ENCODE measurements at places on chromosomes 1 and 21.

GRCh38 chr1:27451343-27451742, 38.6 kb downstream of the WASF2 start:
- no peak for DNase-seq

- DNase-seq = no peak
These were observed 64.7 kb upstream of the KCNE2 start for GRCh38 chr21:34299168-34299539.

- peak; percentile 67 for DNase-seq
These were observed 721 bp downstream of the PBXIP1 start for GRCh38 chr1:154955039-154955717.

- DNase-seq = no peak
These were observed 3.7 kb downstream of the ADAMTS4 start for GRCh38 chr1:161195171-161195570.

DNA sequence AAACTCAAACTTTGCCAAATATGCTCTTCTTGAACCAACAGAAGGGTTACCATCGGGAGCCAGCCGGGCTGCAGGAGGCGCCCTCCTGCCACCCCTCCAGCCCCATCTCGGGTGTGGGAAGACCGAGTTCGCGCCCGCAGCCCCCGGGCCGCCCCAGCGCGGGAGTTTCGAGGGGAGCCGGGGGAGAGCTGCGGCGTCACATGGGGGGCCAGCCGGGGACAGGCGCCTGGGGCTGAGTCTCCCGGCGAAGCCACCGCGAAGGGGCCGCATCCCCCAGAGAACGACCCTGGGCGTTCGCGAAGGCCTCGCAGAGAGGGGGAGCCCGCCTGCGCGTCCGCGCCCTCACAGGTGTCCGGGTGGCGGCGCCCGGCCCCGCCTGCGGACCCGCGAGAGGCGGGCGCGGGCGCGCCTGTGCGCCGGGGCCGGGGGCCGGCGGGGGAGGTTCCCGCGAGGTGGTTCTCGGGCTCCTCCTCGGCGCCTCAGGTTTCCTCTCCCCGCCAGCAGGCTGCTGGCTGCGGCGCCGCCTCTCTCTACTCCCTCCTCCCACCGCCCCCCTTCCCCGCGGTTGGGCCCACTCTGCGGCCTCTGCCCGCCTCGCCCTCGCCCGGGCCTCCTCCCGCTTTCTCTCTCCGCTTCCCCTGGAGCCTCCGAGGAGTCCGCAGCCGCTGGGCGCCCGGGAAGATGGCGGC, at the start of gene RAVER2:
Gene RAVER2, plus strand, starts transcription at position 584 of the 689 bp plus-strand sequence. Its CDS starts 98 bp downstream, at position 682.
- peak; percentile 62 for DNase-seq

- no peak for DNase-seq
These were observed 144.8 kb upstream of the GJB5 start for GRCh38 chr1:34610063-34610462.

GRCh38 chr1:170640581-170640980, 23.4 kb upstream of the PRRX1 start:
- no peak for DNase-seq

DNA sequence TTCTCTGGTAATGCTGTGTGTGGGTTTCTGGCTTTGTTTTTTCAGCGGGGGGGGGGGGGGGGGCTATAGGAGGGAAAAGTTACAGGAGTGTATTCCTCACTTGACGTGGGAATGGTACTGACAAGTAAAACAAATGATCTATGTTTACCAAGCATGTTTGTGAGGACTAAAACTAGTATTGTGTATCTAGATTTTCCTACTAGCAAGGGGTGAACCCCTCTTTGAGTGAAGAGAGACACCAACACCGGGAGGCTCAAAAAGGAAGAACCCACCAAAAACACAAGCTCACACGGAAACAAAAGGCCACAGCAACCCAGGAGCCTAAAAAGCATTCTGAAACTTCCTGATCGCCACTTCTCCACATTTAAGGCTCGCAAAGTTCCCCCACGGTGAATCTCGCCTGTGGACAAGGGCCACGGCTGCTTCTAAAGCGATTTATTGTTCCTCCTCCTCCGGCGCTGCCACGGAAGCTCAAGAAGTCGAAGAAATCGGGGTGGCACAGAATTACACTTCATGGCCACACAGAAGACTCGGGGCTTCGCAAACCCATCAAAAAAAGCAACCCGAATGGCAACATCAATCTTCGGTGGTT, 703 bp downstream of the PUM1 start:
- peak; percentile 6 for DNase-seq

DNA sequence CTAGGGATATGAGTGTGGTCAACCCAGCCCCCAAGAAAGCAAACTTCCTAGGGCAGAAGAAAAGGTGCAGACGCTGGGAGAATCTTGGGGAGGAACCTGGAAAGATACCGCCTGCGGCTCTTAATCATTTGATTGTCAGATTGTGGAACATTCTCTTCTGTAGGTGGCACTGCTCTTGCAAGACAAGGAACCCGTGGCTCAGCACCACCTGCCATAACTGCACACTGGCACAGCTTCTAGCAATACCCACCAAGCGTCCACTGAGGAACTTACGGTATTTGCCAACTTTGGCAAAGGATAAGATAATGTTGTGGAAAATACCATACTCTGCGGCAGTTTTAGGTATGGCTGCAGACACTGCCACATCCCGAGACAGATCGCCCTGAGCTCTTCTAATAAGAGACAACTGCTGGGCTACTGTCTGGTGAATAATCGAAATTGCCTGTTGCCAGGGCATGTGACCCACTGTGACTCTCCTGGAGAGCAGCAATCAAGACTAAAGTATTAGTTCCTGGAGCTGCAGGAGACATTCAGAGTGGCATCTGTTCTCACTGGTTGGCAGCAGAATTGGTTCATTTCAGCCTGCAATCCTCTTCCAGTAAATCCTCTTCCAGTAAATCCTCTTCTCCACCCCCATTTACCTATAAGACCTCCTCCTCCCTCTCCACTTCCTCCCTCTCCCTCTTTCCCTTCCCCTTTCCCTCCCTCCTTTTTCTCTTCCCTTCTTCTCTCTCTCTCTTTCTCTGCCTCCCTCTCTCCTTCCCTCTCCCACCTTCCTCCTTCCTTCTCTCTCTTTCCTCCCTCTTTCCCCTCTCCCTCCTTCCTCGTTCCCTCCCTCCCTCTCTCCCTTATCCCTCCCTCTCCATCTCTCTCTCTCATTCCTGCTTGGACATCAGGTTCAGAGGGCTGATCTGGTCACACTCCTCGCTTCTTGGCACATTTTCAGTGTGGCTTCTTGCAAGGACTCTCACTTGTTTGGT, 49.7 kb upstream of the B3GALT5 start:
- no peak for DNase-seq

- DNase-seq = no peak
These were observed 48.3 kb downstream of the CTTNBP2NL start for GRCh38 chr1:112444269-112444668.

GRCh38 chr1:75612976-75613375, 2.1 kb upstream of the SLC44A5 start:
- no peak for DNase-seq

Data from fibroblast of gingiva (primary cell).